Activated naive CD8-positive, alpha-beta T cell treated with anti-CD3 and anti-CD28 coated beads, Interleukin-2, amount 10 ng/mL, durations not matched to agents 7 days and 5 days (primary cell): ENCODE measurements at places on chromosomes 7 and 10.

DNA sequence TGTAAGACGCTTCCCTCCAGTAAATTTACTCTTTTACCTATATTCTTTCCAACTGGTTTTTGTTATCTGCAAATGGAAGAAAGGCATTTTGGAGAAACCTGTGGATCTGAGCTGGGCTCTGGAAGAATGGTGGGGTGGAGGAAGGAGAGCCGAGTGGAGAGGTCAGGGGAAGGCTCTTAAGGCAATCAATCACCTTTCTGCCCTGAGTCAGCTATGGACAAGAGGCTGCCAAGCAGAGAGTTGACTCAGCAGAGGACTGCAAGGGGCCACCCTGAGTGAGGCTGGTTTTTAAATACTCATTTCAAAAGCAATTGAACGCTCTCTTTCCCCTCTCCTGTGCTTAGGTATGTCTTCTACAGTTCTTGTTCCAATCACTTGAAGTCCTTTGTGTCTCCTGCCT lies 81.8 kb downstream of the SPAG6 start:
- DNase-seq, result no peak

DNA sequence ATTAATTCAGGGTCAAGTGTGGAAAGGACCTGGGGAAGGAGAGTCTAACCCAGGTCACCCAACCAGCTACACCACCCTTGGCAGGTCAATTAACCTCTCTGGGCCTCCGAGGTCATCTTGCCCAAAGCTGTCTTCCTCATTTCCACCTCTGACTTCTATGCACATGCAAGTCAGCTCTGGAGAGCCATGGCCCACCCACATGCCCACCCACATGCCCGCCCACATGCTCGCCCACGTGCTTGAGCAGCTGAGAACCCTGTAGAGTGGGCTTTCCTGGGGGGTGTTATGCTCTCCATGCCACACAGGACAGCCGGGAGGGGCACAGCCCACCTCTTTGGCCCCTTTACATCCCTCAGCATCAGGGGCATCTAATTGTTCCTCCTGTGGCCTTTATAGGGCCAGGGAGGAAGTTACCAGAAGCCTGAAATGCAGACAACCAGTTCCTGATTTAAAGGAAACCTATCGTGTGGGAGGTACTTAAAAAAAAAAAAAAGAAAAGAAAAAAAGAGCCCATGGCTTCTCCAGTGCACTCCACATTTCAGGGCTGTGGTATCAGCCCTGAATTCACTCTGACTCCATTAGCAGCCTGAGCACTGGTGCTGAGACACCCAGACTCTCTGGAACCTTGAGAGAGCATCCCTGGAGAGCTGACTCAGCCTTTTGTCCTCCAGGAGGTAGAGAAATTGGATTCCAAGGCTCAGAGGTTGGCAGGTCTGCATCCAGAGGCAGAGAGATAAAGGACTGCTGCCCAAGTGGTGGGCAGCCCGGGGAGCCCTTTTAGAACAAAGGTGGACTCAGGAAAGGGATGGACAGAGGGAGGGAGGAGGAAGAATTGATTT lies 176.2 kb upstream of the ZMIZ1 start:
- DNase-seq, result no peak

DNA sequence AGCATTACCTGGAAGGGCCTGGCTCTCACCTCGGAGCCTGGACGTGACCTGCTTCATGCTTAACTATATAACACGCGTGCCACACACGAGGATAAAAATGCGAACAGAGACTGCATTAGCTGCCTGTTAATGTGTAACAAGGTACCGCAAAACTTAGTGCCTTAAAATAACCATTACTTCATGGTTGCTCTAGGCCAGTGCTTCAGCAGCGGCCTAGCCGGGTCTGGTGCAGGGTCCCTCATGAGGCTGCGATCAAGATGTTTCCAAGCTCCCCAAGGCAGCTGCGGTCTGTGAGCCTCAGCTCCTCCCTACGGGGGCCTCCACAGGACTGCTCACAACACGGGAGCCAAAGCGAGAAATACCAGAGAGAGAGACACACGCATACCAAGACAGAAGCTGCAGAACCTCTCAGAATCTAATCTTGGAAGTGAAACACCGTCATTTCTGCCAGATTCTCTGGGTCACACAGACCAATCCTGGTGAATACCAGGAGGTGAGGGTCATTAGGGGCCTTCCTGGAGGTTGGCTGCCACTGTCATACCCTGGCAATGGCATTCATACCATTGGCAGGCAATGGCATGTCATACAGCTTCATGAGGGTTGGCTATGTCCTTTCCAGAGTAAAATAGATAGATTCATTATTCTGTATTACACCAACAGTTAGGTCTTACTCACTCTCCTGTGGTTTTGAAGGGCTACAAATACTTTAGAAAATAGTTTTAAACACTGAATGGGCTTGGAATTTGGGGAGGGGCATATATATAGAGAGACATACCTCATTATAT lies 94.5 kb downstream of the HIPK2 start:
- no peak for DNase-seq

GRCh38 chr7:135877805-135878204 lies 99.4 kb downstream of the MTPN start:
- no peak for DNase-seq

GRCh38 chr10:83539528-83540308 lies 599.6 kb upstream of the GHITM start:
- no peak for DNase-seq

DNA sequence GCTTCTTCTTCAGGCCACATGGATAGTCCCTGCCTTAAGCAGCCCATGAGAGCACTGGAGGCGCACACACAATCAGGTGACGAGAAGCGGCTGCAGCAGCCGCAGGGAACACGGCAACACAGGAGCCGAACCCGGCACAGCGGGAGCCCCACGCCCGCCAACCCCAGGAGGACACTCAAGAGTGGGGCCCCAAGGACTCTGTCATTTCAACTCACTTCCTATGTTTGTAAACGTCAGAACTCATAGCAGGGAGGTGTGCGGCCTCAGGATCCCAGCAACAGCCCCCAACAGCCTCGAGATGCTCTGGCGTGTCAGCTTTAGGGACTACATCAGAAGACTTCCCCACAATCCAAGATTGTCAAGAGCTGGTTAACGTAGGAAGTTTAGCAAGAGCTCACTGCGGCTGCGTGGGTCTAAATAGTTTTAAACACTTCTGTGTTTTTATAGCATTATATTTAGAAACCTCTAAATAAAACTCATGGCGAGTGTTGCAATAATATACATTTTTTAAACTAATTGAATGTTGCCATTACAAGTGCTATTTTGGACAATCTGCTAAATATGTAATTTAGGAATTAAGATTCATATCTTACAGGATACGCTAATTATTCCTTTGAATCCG lies 123.4 kb downstream of the MAD1L1 start:
- DNase-seq, result no peak

DNA sequence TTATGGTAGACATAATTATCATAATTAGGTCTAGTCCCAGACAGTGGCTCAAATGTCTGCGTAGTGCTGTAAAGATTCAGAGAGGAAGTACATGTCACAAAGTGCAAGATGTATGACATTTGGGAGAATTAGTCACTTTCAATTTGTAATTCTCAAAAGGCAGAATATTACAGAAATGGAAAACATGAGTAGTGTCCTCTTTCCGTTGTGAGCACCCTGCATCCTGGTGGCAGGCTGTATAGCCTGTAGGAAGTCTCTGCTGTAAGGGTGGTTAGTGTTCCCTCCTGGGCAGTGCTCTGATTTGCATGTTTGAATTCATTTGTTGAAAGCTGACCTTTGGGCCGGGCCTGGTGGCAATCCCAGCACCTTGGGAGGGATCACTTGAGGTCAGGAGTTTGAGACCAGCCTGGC lies 17.0 kb downstream of the CDK14 start:
- DNase-seq, result no peak

- DNase-seq, result no peak
Measured at GRCh38 chr10:123044391-123044790, 35.6 kb downstream of the ACADSB start.

- no peak for DNase-seq
Measured at GRCh38 chr10:94219829-94220228, 142.9 kb downstream of the NOC3L start.

GRCh38 chr10:569961-570627 lies 119.4 kb downstream of the DIP2C start:
- DNase-seq, result no peak

GRCh38 chr10:71339796-71340589 lies 20.9 kb downstream of the SLC29A3 start:
- no peak for DNase-seq

- DNase-seq, result no peak
Measured at GRCh38 chr10:67602268-67602950, 93.6 kb downstream of the CTNNA3 start.

DNA sequence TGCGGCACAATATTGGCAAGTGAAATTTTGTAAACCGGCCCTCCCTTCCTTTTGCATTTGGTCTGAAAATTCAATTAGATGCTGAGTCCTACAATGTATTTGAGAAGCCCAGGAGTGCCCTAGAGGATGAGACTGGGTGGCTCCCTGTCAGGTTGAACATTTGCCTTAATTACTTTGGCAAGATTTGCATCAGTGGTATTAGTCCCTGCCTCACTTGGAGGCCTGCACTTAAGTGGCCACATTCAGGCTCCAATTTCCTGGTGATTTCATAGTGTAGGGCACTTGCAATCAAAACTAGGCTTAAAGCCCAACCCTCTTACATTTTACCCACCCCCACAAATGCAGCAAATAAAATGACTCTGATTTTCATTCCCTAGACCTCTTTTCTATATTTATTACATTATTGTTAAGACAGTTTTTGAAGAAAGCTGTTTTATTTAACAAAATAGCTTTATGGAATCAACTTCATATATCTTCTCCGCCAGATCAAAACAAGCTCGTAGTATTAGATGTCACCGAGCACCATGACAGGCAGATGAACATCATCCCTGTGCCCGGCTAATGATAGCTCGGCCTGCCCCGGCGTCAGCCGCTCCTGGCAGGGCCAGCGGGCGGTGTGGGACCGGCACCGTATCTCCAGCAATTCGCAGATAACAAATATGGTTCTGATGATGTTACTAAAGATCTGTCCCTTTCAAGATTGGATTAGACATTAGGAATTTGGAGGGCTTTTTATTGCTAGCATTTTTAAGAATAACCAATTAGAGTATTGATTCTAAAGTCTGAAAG lies 73.6 kb downstream of the EGFR start:
- DNase-seq, result no peak

GRCh38 chr7:23520582-23520981 lies 11.2 kb downstream of the TRA2A start:
- no peak for DNase-seq

- DNase-seq, result no peak
Measured at GRCh38 chr7:43454936-43455518, 127.9 kb upstream of the STK17A start.

DNA sequence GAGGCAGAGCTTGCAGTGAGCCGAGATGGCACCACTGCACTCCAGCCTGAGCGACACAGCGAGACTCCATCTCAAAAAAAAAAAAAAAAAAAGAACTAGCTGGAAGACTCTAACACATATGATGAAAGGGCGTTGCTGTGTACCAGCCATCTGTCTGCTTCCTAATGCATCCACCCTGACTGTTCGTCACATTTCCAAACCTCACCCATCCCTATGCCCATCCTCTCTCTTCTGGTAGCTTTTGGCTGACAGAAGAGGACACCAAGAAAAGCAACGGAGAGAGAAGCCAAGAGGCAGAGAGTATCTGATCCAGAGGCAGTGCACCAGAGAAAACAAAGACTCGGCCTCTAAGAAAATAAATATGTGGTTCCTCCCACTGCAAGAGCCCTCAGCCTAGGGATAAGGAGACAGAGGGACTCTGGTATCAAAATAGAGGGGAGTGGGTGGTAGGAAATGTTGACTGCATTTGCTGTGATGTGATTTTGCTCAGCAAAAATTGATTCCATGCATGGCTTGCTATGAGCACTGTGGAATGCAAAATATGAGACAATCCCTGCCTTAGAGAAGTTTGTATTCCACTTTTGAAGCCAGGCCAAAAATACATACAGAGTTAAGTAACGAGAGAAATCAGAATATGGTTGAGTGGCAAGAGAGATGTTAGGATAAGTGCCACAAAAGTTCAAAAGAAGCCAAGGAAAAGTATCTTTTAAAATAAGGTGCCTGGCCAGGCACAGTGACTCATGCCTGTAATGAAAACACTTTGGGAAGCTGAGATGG lies 100.8 kb upstream of the STK17A start:
- no peak for DNase-seq

DNA sequence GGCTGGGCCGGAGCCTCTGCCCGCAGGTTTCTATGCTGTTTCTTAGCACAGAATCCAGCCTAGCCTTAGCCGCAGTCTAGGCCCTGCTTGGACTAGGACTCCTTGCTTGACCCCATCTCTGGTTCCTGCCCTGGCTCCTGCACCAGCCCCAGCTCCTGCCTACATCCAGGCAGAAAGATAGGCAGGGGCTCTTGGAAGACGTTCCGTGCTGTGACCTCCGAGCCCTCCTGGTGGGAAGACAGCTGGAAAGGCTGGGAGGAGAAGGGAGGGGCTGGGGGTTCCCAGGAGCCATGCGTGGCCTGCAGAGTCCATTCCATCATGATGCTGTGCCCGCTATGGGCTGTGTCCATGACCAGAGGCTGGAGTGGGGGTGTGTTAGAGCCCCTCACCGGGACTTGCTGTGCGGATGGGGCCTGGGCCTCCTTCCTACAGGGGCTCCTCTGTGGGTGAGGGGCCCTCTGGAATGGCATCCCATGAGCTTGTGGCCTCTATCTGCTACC lies 26.2 kb downstream of the RAMP3 start:
- DNase-seq, result peak; percentile 15

GRCh38 chr10:12394241-12395033 lies 45.1 kb downstream of the CAMK1D start:
- DNase-seq, result no peak

DNA sequence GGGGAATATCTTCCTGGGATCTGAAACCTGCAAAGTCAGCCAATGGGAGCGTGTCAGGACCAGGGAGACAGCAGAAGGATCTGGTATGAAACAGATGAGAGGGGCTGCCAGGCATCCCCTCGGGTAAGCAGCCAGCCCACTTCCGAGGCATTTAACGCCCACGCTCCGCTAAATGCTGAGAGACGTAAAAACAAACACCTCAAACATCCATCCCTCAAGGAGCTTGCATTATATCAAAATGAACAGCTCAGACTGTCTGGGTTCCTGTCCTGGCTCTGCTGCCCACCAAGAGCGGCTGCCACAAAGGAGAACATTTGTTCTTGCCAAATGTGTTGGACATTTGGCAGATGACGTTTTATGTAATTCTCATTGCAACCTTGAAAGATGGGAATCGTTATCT lies 7.0 kb upstream of the SERPINE1 start:
- DNase-seq, result no peak

DNA sequence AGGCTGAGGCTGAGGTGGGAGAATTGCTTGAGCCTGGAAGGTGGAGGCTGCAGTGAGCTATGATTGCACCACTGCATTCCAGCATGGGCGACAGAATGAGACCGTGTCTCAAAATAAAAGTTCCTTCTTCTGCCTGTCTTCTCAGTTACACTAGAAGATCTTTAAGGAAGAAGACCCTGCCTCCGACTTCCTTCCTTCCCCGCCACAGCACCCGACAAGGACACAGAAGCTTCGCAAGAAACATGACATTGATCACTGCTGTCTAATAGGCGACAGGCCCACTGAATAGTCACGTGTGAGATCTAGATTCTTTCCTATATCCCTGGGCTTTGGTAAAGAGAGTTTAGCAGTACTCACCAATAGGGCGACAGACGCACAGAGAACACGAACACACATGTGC lies 118.2 kb downstream of the PRPF18 start:
- no peak for DNase-seq

GRCh38 chr10:52252307-52252706 lies 61.8 kb upstream of the DKK1 start:
- no peak for DNase-seq
